Stimulated activated CD4-positive, alpha-beta T cell treated with anti-CD3 and anti-CD28 coated beads, TNF-alpha, amount 100 ng/mL, for 1 hour (primary cell): ENCODE measurements at places on chromosomes 3 and 15.

DNA sequence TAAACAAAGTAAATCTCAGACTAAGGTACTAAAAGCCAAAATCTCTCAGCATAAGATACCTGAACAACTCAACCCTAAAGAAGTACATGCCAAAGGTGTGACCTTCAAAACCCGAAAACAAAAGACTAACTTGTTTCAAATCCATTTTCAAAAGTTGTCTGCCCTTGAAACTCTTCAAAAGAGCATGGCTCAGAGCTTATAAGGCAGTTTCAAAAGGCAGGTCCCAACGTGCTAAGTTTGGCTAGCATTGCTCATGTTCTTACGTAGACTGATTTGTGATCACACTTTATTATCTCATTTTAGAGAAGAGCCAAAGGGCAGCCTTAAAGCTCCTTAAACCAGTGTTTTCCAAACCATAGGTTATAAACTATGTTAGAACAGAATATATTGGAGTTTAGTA is 112.2 kb downstream of the FEZF2 start:
- DNase-seq: no peak

DNA sequence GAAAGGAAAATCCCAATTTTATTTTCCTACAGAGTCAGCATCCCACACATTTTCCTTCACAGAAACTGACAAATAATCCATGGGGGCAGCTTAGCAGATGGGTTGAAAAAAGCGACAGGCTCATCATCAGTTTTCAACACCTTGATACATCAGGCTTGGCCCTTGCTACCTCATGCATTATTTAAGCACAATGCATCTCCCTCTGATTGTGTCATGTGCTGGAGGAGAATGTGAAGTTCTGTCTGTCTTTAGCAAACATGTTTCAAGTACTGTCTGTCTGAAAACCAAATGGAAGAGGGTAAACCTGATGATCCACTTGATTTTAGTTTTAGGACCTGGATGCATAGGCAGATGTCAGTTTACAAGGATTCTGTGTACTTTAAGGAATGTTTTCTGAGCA is 128.6 kb upstream of the ADAMTS9 start:
- DNase-seq: no peak

- DNase-seq: no peak
Measured at GRCh38 chr3:168094877-168095610, 680 bp downstream of the GOLIM4 start.

GRCh38 chr3:158430448-158430847 is 140.5 kb upstream of the MLF1 start:
- no peak for DNase-seq

DNA sequence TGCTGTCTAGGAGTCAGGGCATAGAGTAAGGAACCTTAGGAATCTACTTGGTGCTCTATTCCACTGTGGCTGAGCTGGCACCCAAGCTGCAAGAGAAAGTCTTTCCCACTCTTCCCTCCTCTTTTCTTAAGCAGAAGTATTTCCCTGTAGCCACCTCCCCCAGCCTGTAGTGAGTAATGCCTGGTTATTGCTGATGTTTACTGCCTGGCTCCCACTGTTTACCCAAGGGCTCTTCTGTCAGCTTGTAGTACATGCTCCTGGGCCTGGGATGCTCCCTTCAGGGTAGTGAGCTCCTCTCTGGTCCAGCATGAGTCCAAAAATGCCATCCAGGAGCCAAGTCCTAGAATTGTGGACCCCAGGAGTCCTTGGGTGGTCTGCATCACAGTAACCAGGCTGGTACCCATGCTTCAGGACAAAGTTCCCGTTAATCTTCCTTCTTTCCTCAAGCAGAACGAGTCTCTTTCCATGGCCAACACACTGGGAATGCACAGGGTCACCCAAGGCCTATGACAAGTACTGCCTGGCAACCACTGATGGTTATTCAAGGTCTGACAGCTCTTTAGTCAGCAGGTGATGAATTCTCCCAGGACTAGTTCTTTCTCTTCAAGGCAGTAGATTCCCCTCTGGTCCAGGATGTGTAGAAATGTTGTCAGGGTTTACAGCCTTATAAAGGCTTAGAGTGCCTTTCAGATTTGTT is 17.6 kb downstream of the GALK2 start:
- DNase-seq: no peak

GRCh38 chr3:46098319-46098761 is 71.1 kb upstream of the XCR1 start:
- DNase-seq: no peak

DNA sequence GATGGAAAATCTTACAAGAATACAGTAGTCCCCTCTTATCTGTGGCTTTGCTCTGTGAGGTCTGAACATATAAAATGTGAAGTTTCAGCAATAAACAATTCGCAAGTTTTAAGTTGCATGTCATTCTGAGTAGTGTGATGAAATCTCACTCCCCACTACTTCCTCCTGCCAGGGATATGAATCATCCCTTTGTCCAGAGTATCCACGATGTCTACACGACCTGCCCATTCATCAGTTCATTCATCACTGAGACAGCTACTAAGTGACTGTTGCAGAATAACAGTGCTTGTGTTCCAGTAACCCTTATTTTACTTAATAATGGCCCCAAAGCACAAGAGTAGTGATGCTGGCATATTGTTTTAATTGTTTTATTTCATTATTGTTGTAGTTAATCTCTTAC is 489.2 kb upstream of the UBE2E2 start:
- no peak for DNase-seq

GRCh38 chr3:116920826-116921610 is 211.4 kb downstream of the TUSC7 start:
- no peak for DNase-seq
